K562 (cell line): ENCODE measurements at places on chromosomes 13 and 19.
A peak's percentile ranks its signal among the peaks of the same experiment; 100 is the strongest.

DNA sequence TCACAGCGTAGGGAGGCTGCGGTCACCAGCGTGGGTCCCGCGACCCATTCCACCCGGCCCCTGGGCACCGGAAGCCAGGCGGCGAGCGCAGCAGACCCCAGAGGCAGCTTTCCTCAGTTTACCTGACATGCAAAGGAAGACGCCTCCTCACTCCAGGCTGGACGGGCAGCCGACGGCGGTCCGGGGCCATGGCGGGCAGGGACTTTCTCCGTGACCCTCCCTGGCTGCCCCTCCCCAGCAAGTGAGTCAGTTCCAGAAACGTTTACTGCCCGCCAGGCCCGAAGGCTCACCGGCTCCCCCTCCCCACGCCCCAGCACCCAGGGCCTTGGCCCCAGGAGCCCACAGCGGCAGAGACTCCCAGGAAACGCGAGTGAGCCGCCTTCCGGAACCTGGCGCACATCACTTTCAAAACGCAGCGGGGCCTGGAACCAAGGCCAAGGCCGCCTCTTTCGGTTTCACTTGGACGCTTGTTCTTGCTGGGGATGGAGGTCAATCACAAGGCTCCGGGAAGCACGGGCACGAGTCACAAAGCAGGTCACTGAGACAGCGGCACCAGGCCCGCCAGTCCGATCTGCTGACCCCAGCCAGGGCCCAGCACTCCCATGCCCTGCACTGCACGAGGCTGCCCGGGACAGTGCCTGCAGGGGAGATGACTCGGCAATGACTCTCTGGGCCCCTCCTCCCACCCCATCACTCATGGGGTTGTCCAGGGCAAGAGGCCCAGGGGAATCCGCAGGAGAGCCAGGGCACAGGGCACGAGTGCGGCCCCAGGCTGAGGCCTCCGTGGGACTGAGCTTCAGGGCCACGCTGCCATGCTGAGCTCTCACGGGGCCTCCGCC lies 5.3 kb downstream of the SBNO2 start:
- no peak for DNase-seq

DNA sequence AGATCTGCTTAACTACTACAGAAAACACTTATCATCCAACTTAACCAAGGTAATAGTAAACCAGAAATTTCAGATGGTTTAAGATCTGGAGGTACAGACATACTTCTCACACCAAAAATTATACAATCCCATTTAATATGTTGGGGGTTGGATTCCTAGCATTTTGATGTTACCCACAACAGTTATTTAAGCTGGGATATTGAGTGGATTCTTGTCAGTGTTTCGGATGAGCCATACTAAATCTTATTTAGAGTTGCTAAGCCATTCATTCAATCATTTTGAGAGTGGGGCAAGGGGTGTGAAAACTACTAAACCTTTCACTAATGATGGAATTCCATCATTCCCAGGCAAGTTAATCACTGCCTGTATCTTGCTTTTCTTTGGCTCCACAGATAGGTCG lies 40.6 kb downstream of the KATNAL1 start:
- DNase-seq = no peak

GRCh38 chr19:10692673-10693264 lies 8.5 kb upstream of the QTRT1 start:
- peak; percentile 20 for DNase-seq

GRCh38 chr13:112684071-112684845 lies 5.6 kb upstream of the ATP11A start:
- no peak for DNase-seq

DNA sequence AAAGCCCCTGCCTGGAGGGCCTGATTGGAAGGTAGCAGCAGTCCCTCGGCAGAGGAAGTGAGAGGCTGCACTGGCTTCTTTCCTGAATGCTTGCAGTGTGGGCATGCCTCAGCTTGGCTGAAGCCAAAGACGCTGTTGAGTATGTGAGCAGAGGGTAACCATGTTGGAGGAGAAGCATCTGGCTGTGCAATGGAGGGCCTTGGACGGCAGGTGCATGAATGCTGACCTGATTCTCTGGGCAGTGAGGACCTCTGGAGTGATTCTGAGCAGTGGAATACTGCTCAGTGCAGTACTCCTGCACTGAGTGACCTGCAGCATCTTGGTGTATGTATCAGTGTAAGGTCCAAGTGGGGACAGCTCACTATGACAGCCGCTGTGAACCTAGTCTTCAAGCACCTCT lies 46.9 kb downstream of the SOX1 start:
- DNase-seq = no peak

DNA sequence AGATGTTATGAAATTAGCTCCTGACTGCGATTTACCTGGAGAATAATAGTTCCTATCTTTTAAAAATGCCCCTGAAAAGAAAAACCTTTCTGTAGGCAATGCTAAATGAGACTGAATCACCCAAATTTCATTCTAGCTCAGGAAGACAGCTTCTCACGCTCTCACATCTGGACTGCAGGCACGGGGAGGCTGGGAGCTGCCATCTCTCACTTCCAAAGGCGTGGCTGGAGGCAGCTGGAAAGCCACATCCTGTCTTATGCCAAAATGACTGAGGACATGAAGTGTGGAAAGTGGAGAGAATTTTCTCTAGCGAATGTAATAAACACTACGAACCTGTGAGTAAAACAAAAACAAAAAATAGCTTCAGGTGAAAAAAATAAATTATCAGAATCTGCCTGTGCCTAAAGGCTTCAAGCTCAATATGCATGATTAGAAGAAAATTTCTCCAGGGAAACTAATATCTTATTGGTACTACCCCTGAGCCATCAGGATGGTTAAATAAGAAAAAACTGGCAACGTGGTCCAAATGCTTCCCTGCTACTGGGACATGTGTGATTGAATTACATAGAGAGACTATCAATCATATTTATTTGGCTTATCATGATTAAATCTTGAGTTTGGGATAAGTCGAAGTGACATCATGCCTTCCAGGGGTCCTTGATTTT lies 58.1 kb upstream of the UBL3 start:
- no peak for DNase-seq
